ENCODE measurements at places on chromosomes 7 and 10. TPM values are rescaled to one million over a fixed set of nuclear protein-coding genes. Genes with fewer than 3 reads are reported as not detected.
A peak's percentile ranks its signal among the peaks of the same experiment; 100 is the strongest.

DNA sequence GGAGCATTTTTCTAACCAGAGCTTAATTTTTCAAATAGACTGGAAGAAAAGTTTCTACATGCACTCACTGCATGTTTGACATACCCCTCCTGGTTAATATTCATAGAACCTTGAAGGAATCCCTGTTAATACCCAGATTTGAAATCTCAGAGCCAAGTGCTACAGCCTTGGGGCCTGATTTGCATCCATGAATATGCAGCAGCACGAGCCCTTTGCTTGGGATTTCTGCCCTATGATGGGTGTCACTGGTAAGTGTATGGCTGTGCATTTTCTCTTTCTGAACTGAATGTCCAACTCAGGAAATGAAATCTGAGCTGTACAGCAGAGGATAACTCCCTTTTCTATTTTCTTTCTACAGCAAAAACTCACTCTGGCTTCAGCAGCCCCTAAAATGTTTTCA, 1157.5 kb downstream of the XPNPEP1 start:
- no peak for DNase-seq

DNA sequence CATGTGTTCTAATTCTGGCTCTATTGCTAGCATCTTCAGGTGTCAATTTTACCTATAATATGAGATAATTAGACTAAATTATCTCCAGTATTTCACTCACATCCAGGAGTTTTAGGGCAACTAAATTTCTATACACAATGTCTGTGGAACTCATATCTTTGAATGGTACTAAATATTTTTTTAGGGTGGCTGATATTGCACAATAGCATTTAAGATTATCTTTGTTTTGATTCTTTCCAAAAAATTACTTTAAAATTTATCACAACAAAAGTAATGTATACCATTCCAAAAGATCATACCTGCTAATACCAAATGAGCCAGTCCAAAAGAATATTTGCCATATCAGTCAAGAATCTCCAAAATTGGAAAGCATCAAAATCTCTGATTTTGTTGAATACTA, 285.5 kb downstream of the SEMA3D start:
- no peak for DNase-seq

GRCh38 chr10:71268758-71269157, 50.3 kb upstream of the SLC29A3 start:
- DNase-seq, result no peak

DNA sequence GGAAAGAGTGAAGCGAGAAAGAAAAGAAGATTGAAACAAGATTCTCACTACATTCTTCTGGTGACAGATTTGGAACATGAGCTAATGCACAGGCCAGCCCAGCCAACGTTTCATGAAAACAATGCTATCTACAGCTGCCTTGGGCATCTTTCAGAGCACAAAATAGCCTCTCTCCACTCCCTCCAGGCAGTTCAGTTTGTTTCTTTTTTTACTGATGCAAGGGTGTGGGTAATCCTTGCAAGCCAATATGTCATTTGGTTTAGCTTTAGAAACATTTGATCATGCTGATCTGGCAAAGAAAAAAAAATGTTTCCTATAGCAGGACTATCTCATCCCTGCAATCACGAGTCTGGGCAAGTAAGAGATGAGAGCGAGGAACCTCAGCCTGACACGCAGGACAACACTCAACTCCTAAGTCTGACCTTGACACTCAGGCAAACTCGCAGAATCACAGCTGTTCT, 35.9 kb downstream of the SVIL start:
- DNase-seq, result peak; percentile 49

The CUBN gene
- polyA plus RNA-seq, result 0.06 TPM

The GIMAP7 gene
- polyA plus RNA-seq, result not detected
